HS-27A (cell line): ENCODE measurements at places on chromosomes 2 and 18.

DNA sequence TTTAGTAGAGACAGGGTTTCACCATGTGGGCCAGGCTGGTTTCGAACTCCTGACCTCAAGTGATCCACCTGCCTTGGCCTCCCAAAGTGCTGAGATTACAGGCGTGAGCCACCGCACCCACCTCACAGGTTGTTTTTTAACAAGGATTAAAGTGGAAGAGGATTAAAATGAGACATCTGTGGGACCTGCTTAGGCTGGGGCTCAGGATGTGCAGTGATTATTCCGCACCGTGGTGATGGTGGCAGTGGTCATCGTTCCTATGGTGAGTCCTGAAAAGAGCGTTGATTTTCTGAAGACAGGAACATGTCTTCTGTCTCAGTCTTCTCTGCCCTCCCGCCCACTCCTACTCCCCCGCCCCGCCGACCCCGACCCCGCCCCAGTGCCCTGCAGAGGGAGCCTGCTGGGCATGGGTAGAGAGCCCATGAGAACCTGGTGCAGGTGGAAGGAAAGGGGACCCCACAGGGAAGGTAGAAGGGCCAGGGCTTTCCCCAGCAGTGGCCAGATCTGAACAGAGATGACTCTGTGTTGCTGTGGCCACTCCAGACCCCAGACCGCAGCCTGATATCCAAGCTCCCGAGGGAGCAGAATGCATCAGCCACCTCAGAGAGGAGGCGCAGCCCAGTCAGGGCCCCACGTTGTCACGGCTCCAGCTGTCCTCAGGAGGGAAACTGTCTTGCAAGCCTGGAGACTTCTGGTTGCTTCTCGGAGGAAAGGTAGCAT is 34.5 kb upstream of the FOSL2 start:
- DNase-seq, result no peak

- no peak for DNase-seq
These were observed 108.4 kb downstream of the MEIS1 start for GRCh38 chr2:66543257-66543767.

- DNase-seq, result no peak
These were observed 241.1 kb upstream of the MMADHC start for GRCh38 chr2:149828520-149829210.

- DNase-seq, result no peak
These were observed 33.2 kb upstream of the CYTIP start for GRCh38 chr2:157476953-157477709.

DNA sequence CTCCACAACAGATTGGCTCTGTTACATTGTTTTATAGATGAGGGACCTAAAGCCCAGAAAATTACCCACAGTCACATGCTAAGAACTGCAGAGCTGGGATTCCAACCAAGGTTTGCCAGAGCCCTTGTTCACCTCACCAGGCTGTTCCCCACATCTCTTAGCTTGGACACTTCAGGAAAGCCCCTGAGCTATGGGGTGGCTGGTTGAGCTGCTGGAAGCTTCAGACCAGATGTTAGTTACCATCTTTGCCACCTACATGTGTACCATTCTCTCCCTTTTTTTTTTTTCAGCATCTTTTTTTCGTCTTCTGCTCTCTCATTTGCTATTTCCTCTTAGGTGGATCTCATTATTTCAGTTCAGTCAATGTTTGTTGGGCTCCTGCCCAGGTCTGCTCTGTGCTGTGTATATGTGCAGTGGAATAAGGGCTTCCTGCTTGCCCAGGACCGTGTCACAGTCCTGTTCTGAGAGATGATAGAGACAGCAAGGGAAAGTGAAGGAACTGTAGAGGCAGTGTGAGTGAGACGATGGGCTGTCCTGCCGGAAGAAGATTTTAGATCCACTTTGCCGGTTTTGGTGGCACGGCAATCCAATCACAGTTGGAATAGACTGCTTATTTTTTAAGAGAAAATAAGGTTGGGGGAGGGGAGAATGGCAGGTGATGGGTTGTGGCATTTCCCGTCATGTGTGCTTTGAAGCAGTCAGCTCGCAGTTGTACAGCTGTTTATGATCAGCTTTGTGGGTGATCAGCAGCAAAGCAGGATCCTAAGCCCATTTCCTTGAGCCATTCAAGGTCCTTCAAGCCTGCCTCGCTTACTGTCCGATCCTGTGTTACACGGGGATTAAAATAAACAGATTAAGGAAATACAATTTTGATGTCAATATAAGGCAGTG is 152.6 kb downstream of the RTN4 start:
- no peak for DNase-seq
